ENCODE measurements at places on chromosomes 12 and 14.

GRCh38 chr14:72869407-72870329 lies 24.2 kb downstream of the DPF3 start:
- no peak for DNase-seq

DNA sequence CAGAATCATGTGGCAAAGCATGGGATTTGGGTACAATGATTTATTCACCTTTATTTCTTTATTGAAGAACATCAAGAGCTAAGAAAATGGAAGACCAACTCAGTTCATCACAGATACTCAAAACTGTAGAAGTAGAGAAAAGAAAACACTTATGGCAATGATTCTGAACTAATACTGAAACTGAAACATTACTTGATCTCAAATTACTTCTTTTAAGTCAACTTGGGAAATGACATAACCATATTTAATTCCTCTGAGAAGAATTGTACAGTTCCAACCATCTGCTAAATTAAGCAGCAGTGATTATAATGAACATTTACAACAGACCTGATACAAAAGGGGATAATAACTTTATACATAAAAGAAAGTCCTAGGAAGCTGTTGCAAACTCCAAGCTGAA lies 466.5 kb downstream of the TMTC2 start:
- no peak for DNase-seq

DNA sequence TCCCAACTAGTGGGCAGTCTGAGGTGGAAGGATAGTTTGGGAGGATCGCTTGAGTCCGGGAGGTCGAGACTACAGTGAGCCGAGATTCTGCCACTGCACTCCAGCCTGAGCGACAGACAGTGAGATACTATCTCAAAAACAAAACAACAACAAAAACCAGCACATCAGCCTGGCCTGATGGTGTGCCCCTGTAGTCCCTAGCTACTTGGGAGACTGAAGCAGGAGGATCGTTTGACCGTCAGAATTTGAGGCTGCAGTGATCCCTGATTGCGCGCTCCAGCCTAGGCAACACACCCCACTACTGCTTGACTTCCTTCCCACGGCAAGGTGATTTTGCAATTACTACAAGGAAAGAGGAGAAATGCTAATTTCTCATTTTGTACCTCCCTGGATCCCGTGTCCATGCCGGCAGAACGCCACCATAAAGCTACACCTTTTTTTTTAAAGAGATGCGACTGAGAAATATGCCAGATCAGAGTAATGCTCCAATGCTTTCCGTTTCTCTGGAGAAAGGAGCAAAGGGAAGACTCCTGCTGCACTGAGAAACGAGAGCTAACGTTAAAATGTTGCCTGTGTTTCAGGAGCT lies 672 bp upstream of the SCFD1 start:
- DNase-seq: peak; percentile 36

DNA sequence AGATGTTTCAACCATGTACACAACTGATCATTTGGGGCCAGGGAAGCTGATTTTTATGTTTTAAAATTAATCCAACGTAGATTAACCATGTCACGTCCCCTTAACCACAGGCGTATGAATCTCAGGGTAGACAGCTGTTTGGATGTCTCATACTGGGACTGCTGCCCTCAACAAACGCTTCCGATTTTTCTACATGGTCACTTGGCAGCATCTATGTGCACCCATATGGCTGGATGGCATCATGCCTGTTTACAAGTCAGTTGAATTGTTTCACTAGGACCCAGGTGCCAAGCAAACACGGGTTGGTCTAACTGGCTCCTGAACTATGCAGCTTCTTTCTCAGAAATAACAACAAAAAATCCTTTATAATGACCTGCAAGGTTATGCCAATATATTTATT lies 393.8 kb downstream of the NPAS3 start:
- DNase-seq: no peak

- no peak for DNase-seq
Observed at GRCh38 chr12:94143951-94144350, 4.4 kb upstream of the PLXNC1 start.

DNA sequence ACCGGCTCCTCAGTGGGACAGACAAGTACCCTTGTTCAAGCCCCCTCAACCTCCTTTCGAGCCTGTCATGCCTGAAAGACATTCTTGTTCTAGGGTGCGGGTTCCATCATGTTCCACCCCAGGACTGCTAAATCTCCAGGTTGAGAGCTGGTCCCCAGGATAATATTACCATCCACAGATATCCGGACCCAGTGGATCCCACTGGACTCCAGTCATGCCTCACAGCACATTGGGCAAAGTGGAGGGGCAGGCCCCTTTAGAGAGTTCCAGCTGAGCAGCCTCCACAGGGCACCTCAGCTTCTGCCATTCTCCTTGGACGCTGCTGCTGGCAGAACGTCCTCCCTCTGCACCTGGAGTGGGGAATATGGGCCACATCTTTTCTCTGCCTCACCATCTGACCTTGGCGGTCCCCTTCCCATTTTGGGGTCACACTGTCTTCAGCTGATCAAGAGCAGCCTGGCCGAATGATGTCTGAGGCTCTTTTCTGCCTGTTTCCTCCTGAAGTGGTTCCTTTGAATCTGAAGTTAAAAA lies 137.4 kb downstream of the BCL11B start:
- no peak for DNase-seq

DNA sequence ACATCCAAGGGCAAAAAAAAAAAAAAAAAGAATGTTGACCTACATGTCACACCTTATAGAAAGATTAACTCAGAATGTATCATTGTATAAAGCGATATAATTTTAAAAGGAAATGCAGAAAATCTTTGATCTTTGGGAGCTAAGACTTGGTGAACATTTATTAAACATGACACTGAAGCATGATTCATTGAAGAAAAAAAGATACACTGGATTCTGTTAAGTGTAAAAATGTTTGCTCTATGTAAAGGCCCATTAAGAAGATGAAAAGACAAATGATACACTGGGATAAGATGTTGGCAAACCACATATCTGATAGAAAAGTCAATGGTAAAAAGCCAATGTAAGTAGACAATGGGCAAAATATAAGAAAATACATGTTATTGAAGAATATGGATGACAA lies 1131.0 kb downstream of the AACS start:
- DNase-seq: no peak

DNA sequence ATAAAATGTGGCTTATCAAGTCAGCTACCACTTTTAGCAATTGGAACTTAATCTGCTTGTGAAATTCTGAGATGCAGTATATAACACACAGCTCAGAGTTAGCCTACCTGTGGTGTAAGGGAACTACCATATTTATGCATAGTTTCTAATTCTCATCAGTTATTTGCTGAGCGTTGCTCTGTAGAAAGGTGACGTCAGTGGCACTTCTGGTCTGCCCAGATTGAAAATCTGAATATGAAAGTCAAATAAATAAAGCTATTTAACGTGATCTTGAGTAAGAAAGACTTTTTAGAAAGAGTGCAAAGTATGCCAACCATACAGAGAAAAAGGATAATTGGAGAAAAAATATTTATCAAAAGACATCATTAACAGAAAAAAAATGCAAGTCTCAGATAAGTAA lies 938.9 kb upstream of the NOVA1 start:
- DNase-seq: no peak

DNA sequence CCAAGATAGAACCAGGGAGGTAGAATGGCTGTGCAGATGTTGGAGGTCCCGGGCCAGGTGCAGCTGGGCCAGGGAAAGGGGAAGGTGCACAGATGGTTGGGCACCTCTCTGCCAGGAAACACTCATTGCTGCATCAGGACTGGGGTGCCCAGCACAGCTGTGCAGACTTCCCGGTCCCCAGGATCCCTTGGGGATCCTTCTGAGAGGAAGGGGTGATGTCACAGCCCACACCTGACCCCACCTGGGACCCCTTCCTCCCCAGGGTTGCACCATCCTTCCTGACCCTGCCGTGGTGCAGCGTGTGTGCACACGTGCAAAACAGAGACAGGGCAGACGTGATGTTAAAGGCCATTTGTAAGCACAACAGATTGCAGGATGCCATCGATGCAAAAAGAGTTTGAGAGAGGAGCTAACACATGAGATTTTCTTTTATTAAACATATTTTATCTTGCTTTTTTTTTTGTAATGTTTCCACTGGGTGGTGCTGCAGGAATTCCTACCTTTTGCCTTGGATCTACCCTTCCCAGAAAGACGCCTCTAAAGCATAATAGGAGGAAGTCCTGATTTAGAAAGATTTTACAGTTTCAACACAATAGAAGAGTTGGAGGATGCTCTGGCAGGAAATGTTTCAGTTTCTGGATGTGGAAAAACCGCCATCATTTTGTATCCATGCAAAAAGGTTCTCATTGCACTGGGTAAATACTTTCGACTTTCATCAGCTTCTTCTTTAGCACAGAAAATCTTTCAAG lies 14.8 kb downstream of the ELK3 start:
- DNase-seq: no peak

DNA sequence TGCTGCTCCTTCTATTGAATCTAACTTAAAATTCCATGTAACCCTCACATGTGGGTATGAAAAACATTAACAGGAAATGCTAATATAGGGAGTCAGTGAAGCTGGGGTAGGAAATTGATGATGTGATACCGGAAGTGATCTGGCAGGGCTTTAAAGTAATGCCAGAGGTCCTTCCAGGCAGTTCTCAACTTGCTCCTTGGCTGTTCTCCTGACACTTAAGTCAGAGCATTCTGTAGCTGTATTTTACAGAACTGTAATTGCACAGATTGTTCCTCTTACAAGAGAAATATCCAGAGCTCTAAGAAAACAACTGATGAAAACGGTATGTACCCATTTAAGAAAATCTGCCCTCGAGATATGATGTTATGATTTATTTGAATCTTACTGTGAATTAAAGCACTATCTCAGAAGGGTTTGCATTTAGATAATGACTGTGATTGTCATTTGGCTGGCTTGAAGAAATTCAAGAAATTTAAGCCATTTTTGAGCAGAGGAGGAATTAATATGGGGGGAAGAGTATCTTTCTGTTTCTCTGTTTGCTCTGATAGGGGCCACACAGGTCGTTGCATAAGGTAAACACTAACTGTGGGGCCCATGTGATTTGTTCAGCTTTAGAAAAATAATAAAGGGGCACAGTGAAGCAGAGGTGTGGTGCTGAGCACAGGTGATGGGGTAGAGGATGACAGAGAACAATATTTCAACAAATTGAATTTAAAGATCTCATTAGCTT lies 88.4 kb downstream of the BBS10 start:
- DNase-seq: no peak

DNA sequence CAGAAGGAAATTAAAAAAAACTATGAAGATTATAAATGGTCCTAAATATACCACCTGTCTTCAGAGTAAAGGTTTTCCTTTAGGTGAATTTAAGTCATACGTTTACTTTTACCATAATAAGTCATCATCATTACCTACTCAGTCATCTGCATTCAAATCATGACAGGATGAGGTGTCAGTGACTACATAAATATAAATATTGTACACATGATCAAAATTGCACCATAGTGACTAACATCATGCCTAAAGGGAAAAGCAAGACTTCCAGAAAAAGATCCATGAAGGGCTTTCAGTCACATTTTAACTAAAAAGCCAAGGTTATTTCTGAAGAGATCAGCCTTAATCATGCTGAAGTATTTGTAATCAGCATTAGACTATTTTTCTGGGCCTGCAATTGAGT lies 759.9 kb upstream of the FLRT2 start:
- no peak for DNase-seq

DNA sequence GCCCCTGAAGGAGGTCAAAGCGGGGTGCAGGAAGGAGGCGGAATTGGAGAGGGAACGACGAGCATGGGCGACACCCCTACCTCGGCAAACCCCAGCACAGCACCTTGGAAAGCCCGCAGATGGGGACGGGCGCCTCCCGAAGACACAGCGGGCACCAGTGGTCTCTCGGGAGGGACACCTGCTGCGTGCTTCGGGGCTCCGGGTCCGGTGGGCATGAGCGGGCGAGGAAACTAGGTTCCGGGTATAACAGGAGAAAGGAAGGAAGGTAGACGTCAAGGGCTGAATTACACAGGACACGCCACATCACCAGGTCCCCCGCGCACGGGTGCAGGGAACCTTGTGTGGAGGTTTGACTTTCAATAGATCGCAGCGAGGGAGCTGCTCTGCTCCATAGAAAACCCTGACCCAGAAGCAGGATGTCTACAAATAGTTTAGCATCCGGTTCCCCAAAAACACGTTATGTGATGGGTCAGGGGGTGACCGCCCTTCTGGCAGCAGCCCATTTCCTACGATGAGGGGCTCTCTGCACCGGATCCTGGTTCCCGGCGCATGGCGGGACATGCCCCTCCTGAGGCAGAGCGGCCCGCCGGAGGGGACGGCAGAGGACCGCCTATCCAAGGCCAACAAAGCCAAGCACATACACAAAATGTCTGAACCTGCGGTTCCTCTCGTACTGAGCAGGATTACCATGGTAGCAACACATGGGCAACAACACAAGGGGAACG lies 196.9 kb downstream of the ALG10 start:
- DNase-seq: no peak

DNA sequence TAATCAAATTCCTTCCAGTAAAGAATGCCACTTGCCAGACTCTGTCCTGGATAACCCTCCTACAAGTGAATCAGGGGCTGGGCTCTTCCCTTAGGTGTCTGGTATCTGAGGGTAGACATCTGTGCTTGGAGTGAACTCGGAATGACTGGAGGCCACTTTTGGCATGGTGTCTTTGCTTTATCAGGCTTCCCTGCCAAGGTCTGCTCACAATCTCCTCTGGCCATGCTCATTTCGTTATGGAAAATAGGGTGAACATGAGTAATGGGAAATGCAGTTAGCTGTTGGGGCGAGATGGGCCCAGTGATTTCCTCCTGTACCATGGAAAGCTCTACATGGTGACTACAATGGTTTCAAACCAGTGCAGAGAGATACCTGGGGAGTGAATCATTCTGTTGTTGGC lies 212.9 kb downstream of the NRXN3 start:
- DNase-seq: no peak

DNA sequence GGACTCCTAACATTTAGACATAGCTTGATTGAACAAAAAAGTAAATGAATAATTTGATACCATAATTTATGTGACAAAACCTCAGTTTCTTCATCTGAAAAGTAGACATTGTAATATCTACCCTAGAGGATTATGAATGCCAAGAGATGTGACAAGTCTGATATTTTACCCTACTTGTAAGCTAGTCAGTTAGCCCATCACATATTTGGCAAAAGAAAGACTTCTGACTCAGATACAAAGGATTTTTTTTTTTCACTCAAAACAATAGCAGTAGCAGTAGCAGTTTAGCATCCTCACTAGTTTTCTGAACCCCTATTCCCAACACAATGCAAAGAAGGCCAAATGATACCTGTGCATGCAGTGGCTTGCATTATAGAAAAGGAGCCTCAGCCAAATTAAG lies 377.3 kb upstream of the E2F7 start:
- DNase-seq: no peak

DNA sequence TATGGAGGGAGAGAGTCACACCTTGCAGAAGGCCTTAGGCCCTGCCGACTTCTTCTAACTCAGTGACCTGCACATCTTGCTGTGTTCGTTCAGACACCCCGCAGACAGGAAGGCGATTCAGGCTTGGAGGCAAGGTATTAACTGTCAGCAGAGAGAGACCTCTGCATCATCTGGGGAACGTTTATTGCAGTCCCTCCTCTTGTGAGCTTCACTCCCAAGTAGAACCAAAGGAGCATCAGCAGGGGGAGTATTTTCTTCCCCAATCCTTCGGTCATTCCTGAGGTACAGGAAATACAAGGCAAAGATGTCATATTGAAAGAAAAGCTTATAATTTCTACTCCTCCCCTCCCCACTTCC lies 217.9 kb downstream of the CRADD start:
- DNase-seq: no peak

- DNase-seq: no peak
Observed at GRCh38 chr12:45973526-45973925, 16.8 kb downstream of the SCAF11 start.
